ENCODE measurements at places on chromosomes 12 and 14.

DNA sequence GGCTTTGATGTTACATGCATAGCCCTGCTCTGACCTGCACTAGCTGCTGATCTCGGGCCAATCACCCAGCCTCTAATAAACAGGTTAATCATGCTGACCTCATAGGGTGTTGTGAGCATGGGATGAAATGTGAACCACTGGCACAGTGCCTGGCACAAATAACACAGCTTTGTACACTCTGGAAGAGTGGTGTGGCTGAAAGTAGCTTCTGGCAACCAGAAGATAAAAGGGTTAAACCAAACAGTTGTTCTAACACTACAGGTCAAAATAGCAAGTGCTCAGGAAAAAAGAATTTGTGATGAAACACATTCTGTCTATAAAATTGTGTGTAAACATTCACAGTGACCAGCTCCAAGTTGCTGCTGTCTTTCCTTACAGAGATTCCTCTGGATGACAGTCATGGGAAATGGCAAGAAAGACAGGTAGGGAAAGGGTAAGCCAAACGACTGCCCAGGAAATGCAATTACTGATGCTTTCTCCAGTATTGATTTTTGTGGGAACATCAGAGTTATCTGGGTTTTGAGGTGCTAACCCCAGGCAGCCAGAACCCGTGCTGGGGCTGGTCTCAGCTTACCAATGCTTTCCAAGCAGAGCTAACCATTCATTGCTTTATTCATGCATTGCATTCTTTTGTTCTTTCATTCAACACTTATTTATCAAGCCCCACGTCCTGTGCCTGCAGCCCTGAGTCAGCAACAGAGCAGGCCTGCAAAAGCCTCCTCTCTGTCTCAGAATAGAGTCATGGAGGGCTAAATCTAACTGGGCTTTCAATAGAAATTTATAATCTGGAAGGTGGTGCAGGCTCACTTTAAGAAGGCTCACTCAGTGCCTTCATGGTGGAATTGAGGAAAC, 38.1 kb upstream of the CAPRIN2 start:
- no peak for DNase-seq

GRCh38 chr14:89841851-89842250, 112.7 kb downstream of the EFCAB11 start:
- no peak for DNase-seq

GRCh38 chr12:49665384-49665783, 41.8 kb downstream of the FMNL3 start:
- no peak for DNase-seq

GRCh38 chr14:99230208-99231151, 41.5 kb downstream of the BCL11B start:
- DNase-seq: no peak

GRCh38 chr12:48961331-48961730, 4.0 kb upstream of the ARF3 start:
- no peak for DNase-seq

DNA sequence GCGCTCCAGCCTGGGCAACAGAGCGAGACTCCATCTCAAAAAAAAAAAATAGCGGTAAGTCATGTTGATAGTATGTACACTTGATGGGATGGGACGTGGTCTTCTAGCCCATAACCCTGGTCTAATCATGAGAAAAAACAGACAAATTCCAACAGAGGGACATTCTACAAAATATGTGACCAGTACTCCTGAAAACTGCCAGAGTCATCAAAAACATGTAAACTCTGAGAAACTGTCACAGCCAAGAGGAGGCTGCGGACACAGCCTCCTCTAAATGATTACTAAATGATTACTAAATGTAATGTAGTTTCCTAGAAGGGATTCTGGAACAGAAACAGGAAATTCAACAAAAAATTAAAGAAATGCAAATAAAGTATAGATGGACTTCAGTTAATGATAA, 20.9 kb downstream of the CDKL1 start:
- no peak for DNase-seq

DNA sequence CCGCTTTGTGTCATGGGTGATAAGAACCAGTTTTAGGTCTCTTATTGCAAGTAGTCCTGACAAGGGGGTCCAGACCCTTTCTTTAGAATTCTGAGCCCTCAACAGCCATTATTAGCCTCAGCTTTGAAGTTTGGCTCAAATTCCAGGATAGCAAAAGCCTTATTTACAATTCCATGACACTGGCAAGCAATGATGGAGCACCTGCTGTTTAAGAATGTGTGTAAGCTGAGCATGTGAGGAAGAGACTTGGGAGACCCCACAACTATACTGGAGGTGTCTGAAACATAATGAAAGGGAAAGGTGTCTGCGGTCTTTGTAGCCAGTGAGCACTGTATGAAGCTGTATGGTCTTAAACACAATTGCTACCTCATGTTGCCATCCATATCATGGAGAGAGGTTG, 119.8 kb downstream of the TBX5 start:
- no peak for DNase-seq

DNA sequence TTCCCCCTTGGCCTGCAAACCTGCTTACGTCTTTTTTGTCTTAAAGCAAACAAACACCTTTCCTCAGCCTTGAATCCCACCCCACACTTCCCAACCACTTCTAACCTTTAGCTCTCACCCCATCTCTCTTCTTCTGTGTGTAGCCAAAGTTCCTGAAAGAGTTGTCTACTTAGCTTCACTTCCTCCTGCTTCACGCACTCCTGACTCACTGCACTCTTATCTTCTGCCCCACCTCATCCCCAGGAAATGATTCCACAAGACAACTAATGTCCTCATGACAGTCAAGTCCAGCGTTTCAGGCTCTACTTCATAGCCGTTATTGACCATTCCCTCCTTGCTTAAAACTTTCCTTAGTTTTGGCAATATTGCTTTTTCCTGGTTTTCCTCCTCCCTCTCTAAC, 22.4 kb downstream of the EIF2B2 start:
- no peak for DNase-seq

DNA sequence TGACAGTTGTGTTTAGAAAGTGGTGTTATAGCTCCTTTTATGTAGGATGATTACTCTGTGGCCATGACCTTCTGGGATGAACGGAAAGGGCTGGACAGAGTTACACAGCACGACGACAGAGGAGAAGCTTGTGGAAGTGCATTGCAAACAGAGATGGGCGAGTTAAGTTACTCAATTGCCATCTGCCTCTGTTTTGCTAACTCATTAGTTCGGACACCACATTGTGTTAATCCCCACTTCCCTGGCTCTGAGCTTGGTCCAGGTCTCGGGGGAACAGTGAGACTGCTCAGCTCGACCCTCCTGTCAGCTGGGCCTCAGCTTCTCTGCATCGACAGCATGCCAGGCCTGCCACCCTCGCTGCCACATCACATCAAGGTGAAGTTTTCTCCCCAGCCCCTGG, 408.0 kb downstream of the ZFP36L1 start:
- DNase-seq: no peak

DNA sequence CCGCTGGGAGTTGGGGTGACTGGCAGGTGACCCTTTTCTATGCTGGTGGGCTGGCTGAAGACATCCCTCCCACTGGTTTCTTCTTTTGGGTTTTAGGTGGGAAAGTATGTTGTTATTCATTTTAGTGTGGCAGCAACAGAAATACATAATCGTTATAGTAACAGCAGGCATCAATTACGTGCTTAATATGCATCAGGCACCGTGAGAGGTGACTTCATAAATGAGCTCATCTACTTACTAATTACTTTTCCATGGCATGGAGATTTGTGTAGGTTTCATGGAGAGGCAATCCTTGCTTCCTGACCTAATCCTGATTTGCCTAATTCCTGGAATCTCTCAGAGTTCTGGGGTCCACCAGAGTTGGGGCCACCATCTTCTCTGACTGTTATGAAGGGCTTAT, 13.4 kb upstream of the CELA1 start:
- DNase-seq: no peak

GRCh38 chr12:32476446-32476845, 77.1 kb downstream of the FGD4 start:
- no peak for DNase-seq

DNA sequence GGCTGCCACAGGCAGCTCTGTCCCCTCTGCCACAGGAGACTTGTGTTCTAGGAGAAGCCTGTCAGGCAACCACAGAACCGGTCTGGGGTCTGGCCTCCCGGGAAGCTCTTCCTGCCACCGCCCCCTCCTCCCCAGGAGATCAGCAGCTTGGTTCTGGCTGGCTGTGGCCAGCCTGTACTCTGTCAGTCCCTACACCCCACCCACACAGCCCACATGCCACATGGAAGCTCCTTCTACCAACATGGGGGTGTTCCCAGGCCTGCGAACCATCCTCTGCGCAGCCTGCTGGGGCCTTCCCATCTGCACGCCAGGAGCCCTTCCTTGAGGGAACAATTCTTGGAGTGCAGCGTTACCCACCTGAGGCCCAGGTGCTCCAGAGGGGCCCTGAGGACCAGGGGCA, 16.8 kb downstream of the TMEM106C start:
- DNase-seq: no peak

GRCh38 chr14:81033698-81034240, 78.3 kb downstream of the TSHR start:
- no peak for DNase-seq

DNA sequence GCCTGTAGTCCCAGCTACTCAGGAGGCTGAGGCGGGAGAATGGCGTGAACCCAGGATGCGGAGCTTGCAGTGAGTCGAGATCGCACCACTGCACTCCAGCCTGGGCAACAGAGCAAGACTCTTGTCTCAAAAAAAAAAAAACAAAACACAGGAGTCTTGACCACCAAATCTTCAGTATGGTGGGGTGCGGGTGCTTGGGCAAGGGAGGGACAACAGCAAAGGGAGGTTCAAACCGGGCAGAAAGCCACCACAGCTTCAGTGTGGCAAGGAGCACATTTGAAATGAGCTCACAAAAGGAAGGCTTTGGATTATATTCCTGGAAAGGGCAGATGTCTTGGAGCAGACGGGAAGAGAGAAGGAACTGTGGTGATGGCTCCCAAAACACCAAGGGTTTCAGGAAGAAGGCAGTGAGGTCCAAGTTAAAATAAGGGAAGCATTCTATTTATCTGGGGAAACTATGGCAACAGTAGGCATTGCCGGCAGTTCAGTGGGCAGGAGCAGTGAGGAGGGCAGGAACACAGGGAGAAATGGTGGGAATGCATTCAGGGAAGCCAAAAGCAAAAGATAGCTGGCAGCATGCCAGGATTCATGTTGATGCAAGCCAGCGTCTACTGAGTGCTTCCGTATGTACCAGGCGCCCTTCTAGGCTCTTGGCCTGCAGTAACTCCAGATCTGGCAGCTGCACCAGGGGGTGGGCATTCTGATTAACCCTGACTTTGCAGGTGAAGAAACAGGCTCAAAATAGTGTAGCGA, 51.0 kb upstream of the SRSF5 start:
- DNase-seq: peak; percentile 100

- no peak for DNase-seq
Measured at GRCh38 chr14:30943694-30944093, 69.3 kb downstream of the COCH start.

DNA sequence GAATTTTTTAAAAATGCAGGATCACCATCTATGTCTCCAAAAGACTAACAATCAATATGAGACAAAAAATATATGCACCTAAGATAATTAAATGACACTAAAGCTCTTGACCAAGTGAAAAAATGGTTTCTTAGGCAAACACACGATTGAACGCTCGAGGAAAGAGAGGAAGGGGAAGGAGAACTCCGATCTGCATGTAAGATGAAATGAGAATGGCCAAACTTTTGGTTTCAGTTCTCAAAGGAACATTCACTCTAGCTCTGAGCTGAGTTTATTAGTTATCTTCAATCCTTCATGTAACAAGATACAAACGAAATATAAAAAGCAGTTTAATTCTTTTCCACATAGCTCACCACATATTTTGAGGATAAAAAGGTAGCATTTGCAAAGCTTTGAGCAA, 2.8 kb downstream of the DYRK4 start:
- DNase-seq: no peak

DNA sequence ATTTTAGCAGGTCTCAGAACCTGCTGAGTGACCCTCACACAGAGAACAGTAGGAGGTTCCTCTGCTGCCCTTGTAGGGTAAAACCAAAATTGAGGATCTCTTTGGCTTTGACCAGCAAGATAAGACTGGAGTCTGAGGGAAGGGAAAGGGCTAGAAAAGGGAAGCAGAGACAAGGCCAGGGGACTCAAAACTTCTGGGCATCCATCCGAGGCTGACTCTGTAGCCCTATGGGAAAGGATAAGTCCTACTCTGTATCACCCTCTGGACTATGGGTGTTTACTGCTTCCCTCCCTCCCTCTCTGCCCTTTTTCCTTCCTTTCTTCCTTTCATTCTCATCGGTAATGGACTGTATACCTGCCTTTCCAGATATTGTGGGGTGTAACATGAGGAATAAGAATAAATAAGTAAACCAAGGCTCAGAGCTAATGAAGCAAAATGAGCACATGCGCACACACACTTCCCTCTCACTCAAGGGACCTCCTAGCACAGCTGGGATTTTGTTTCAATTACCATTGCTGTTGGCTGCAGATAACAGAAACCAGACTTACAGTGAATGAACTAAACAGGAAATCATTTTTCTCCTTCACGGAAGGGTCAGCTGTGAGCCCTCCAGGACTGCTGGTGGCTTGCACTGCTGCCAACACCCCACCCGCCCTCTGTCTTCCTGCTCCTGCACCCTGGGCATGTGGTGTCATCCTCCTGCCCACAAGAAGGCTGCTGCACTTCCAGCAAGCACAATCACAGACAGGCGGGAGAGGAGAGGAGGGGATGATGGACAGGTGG, 404.4 kb upstream of the CCDC196 start:
- no peak for DNase-seq

GRCh38 chr14:98700748-98701147, 571.2 kb downstream of the BCL11B start:
- no peak for DNase-seq

DNA sequence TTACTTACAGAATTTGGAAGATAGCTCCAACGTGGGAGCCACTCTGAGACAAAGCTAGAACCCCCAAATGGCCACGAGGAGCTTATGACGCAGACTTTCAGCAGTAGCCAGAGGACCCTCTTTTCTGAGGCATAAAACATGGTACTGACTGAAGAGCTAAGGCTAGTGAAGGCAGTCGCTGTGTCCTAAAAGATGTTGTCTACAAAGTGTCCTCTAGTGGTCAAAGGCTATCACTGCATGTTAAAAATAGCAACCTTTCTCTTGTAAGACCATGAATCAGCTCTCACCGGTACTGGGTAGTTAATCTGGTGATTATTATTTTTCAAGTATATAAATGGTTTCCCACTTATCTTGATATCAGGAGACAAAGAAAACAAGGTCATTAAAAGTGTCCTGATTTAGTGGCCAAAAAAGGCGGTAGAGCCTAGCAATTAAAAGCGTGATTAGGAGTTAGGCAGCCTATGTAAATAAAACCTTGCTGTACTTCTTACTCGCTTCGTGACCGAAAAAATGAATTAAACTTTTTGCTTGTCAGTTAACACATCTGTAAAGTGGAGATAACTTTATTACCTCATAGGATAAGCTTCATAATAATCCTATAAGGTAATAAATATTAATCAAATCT, 47.0 kb upstream of the LGR5 start:
- peak; percentile 9 for DNase-seq

Measured in NCI-H1694 (cell line).